Transverse colon (tissue), 4 donors: ENCODE measurements at places on chromosomes 3 and 15. TPM values are rescaled to one million over a fixed set of nuclear protein-coding genes. Genes with fewer than 3 reads are reported as not detected.

- H3K4me3 ChIP-seq, result no peak overlapping the region
- H3K4me1 ChIP-seq, result no peaks in the 10 kb centered on the region
- no peak overlapping the region for H3K27ac ChIP-seq
Observed at GRCh38 chr15:59052915-59053407, 52.0 kb upstream of the CCNB2 start.

- DNase-seq, result peak; percentile 38
- H3K4me1 ChIP-seq, result peaks cover 62% of the 10 kb centered on the region
- H3K4me3 ChIP-seq, result no peak overlapping the region
- H3K27me3 ChIP-seq, result peaks cover 28% of the 10 kb centered on the region
- H3K27ac ChIP-seq, result peak overlapping the region; percentile 23
Observed at GRCh38 chr3:50271314-50271936, 2.5 kb downstream of the SEMA3B start.

GPR176 gene
- 2.5 TPM for total RNA-seq

KBTBD8 gene
- total RNA-seq, result 1.5 TPM

DNA sequence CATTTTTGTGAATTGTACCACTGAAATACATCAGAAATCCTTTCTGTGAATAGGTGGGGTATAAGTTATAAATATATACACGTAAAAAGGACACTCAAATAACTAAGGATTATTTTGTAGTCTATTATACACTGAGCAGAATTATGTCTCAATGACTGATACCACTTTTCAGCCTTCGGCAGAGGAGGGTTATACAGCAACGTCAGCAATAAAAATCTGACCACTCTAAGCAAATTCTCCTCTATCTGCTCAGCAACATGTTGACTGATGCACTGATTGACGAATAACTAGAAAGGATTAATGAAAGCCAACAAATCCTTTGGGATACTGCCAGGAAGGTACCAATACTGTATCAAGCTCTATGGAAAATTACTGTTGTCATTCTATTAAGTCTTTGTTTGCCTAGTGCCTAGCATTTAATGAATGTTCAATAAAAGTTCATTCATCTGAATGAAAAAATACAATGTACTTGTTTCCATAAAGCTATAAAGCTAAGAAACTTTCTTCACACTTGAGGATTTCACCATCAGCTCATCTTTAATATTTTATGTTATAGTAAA, 5.2 kb downstream of the ARPP19 start:
- no peak overlapping the region for H3K4me3 ChIP-seq
- H3K27ac ChIP-seq, result no peak overlapping the region
- H3K4me1 ChIP-seq, result peaks cover 20% of the 10 kb centered on the region
- no peaks in the 10 kb centered on the region for H3K27me3 ChIP-seq
- no peak for DNase-seq
